ENCODE measurements at places on chromosomes 5 and 9.

DNA sequence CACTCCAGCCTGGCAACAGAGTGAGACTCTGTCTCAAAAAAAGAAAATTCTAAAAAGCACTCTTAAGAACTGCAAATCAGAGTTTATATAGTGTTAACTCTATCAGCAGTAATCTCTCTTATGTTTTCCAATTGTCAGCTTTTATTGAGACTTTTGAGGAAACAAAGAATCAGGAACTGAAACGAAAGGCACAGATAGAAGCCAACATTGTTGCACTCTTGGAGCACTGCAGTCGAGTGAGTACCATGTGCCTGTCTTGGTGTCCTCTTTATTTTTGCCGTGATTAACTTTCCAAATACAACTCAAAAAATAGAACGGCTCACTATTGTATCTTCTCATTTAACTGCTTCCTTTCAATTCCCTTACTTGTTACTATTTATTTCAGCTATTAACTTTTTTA, 41.7 kb upstream of the LRRC19 start:
- DNase-seq = no peak

DNA sequence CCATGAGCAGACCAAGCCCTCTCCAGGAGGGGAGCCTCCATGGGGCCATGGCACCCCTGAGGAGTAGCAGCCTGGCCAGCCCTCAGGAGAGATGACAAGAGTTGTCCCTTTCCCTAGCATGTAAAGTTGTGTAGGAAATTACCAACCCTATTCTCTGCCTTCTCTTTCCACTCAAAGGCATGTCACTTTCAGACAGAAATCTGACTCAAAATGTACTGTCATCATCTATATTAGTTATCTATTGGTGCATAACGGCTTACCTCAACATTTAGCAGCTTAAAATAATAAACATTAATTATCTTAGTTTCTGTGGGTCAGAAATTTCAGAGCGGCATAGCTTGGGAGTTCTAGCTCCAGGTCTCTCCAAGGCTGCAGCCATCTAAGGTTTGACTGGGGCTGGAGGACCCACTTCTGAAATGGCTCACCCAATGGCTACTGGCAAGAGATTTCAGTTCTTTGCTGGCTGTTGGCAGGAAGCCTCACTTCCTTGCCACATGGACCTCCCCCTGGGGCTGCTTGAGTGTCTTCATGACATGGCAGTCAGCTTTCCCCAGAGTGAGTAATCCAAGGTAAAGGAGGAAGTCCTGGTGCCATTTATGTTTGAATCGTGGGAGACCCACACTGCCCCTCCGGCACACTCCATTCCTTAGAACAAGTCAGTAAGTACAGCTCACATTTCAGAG, 632.3 kb downstream of the CCDC171 start:
- DNase-seq = no peak

DNA sequence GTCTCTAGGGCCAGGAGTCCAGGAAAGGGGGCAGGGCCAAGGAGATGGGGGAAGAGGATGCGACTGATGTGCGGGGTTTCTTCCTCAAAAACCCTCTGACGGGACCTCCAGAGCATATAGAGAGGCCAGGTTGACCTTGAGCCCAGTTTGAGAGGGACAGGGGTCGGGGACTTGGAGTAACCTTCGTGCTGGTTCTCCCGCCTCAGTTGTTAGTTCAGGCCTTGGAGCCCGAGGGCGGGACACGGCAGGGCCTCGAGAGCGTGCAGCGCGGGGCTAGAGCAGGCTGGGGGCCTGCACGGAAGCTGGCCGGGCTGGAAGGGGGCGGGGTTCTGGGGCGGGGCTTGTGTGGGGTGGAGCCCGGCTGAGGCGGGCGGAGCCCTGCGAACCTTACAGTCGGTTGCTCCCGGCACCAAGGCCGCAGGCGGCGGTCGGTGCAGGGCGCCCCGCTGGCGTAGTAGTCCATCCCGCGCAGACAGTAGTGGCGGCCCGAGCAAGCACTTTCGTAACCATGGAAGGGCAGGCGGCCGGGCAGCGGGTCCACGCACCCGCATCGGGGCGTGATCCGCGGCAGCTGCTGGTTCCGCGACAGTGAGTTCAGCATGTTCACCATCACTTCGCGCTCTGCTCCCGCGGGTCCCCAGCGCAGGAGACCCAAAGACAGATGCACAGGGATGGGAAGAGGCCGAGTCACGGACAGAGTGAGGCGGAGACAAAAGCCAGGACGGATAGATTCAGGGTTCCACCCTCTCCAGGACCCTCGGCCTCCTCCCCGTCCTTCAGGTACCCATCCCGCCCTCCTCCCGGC, 4.0 kb upstream of the MYORG start:
- DNase-seq = peak; percentile 97

DNA sequence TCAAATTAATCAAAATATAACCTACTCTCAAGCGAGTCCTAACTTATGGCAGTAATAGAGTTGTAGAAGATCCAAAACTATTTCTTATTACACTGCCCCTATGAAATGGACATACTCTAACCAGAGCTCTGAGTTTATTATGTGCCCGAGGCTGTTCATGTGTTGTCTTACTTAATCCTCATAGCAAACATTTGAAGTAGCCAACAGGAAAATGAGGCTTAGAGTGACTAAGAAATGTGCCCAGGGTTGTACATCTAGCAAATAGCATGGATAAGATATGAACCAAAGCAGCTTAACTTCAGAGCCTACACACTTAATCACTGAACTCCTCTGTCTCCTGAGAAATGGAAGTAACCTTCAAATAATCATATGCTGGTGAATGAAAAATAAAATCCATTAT, 1551.7 kb downstream of the MAT2B start:
- no peak for DNase-seq

GRCh38 chr9:17081814-17082213, 53.0 kb upstream of the CNTLN start:
- DNase-seq = no peak

DNA sequence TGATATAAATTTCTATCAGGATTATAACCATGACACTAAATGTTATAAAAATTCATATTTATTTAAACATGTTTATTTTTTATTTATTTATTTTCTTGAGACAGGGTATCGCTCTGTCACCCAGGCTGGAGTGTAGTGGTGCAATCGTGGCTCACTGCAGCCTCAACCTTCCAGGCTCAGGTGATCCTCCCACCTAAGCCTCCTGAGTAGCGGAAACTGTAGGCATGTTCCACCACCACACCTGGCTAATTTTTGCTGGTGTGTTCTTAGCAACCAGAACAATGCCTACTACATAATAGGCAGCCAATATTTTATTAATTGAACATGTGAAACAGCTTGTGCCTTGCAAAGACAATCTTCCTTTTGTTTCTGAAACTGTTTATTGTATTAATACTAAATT, 6.5 kb upstream of the PTBP3 start:
- no peak for DNase-seq

DNA sequence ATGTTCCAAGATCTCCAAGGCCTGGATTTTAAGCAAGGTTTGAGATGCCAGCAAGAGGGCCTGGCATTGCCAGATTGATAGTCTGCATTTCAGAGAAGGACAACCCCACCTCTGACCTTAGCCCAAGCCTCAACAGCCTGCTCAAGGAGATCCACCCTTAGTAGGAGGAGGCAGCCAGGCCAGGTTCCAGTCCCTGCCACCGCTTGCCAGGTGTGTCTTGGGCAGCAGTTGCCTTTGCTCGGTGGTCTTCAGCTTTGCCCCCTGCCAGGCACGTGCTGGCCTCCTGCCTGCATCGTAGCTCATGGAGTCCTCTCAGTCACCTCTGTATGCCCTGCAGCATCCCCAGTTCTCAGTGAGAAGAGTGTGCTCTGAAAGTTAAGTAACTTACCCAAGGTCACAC, 134.2 kb downstream of the KCNIP1 start:
- DNase-seq = no peak

GRCh38 chr9:73137914-73138313, 13.8 kb upstream of the ANXA1 start:
- DNase-seq = no peak

DNA sequence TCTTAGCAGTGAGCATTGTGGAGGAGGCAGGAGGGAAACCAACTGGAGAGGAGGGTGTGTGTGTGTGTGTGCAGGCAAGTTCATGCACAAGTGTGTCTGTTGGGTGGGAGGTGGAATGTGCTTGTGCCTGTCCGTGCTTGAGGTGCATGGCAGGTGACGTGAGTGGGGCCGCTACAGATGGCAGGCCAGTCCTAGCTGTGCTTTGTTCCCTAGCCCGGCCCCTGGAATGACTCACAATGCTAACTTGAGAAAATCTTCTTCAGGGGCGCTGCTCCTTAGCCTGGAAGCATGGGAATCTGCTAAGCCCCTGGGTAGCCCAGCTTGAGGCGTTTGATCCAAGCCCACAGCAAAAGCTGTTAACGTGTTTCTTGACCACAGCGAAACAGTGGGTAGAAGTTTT, 25.0 kb upstream of the DMRT2 start:
- DNase-seq = no peak

DNA sequence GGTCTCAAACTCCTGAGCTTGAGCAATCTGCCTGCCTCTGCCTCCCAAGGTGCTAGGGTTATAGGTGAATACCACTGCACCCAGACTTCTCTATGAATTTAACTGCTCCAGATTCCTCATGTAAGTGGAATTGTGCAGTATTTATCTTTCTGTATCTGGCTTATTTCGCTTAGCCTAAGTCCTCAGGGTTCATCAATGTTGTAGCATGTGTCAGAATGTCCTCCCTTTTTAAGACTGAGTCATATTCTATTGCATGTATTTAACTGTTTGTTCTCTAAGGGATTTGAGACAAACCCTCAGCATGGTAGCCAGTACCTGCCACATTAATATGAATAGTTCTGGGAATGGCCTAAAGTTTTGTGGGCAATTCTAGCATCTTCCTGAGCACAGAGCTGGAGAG, 53.9 kb upstream of the TUT7 start:
- no peak for DNase-seq

GRCh38 chr9:89996773-89997172, 392.0 kb downstream of the GADD45G start:
- no peak for DNase-seq

- peak; percentile 90 for DNase-seq
These were observed 6.9 kb upstream of the OTP start for GRCh38 chr5:77645158-77645994.

- DNase-seq = peak; percentile 17
These were observed 42.1 kb downstream of the CLINT1 start for GRCh38 chr5:157816682-157817386.

- DNase-seq = no peak
These were observed 151.9 kb downstream of the ELAVL2 start for GRCh38 chr9:23674016-23674585.

GRCh38 chr9:33374634-33375237, 27.6 kb downstream of the AQP7 start:
- DNase-seq = peak; percentile 75

DNA sequence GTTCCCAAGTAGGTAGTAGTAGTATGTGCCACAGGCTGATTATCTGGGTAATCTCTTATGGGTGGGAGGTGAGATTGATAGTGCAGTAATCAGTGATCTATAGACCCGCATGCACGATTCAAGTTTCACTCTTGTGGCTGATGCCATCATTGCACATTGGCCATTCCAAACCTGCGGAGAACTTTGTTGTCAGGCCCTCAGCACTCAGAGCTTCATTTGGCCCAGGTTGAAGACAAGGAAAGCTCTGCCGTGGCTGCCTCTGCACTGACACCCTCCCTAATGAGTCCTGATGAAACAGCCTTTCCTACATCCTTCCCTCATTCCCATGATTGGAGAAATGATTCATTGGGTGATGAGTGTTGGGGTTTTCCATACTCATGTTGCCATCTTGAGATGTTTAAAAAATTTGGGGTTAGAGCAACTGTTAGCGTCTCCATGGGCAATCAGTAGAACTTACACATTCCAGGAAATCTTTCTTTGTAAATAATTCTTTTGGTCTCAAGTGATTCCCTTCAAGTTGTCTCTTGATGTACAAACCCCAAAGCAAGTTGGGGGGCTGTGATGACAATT, 22.9 kb downstream of the PROP1 start:
- no peak for DNase-seq

DNA sequence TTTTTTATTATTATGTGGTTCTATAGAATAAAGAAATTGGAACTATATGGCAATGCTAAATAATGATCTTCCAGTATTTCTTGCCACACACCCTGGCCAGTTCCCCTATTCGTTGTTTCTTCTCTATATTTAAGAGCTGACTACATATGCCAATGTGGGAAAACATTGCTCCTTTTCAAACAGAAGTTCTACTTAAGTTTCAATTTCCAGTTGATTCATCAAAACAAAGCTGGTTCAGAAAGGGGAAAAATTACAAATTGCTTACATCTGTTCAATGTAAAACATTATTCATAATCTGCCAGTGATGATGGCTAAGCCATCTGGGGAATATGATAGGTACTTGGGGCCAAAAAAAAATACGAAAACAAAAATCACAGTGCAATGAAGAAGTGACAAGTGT, 76.9 kb downstream of the ST8SIA4 start:
- DNase-seq = peak; percentile 18

DNA sequence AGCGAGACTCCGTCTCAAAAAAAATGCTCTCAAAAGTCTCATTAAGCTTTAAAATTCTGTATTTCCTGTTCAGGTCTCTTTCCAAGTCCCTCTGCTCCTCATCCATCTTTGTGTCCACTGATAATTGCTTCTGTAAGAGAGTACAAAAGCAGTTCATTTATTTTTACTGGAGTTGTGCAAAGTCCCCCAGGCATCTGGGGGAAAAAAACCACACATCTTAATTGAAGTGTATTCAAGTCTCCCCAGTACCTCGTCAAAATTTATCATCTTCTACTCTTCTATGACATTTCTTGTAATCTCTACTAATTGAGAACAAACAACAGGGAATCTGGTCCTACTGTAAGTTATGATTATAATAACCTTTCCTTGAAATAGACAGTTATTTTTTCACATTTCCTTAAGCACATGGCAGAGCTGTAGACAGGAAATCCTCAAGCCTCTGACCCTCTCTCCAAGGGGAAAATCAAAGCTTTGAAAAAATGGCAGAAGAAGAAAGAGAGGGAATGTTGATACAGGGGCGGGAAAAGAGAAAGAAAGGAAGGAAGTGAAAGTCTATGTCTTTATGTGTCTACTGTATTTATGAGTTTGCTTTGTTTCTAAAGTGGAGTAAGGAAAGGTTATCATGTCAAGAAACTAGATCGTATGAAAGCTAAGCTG, 51.5 kb downstream of the RAI14 start:
- no peak for DNase-seq

DNA sequence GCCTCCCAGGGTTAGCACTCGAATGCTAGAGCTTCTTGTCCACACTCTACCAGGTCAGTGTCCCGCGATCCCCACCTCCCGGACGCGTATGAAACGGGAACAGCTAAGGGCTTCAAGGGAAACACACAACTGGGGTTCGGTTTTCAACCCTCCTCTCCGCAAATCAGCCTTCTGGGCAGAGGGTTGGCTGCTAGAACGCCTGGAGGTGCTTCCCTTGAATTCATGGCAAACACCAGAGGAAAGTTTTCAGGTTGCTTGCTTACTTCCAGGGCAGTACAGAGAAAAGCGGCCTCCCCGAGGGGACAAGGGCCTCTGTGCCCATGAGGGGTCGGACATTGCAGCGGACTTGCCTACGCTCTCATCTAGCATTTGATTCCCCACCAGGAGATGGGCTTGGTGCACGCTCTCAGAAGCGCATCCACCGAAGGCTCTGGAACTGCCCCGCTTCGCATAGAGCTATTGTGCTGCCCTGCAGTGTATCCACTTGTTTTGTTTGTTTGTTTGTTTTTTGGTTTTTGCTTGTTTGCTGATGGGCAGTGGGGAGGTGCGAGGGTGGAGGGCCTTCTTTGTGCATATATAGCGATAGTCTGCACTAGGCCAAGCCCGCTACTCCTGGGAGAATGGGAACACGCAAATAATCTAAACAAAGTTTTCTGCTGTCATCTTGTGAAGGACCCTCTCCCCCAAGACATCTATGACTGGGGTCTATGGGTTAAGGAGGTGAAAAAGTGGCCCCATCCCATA, 1.3 kb upstream of the DMRT3 start:
- no peak for DNase-seq

GRCh38 chr5:123776761-123777160, 264.8 kb downstream of the CSNK1G3 start:
- no peak for DNase-seq

- DNase-seq = no peak
These were observed 1.2 kb downstream of the MRPS30 start for GRCh38 chr5:44809956-44810420.
